ENCODE measurements at places on chromosomes 2 and 18. TPM values are rescaled to one million over a fixed set of nuclear protein-coding genes. Genes with fewer than 3 reads are reported as not detected.

The CD8A gene
- 0.38 TPM for total RNA-seq

The GPR17 gene
- total RNA-seq, result not detected

The NAT8 gene
- not detected for total RNA-seq

The ONECUT2 gene
- total RNA-seq, result 0.51 TPM

The POTEJ gene
- not detected for total RNA-seq

The C2orf78 gene
- not detected for total RNA-seq

The RGPD4 gene
- 0.23 TPM for total RNA-seq

The PLEKHM3 gene
- 14.7 TPM for total RNA-seq

The VIT gene
- 0.78 TPM for total RNA-seq

The DYNAP gene
- not detected for total RNA-seq

The GTF3C2 gene
- total RNA-seq, result 89.3 TPM

The ADRA2B gene
- total RNA-seq, result 0.51 TPM

The CIDEA gene
- not detected for total RNA-seq

The IL1RN gene
- total RNA-seq, result not detected

The KCNJ3 gene
- 1.4 TPM for total RNA-seq

All from mesothelial cell of epicardium (in vitro differentiated cells).